ENCODE measurements at places on chromosomes 3 and 15. TPM values are rescaled to one million over a fixed set of nuclear protein-coding genes. Genes with fewer than 3 reads are reported as not detected.

The TTC23 gene
- 28.3 TPM for total RNA-seq

The GOLGA8S gene
- total RNA-seq, result not detected

The ZNF385D gene
- 4.4 TPM for total RNA-seq

The CLDN1 gene
- 0.79 TPM for total RNA-seq

The HDC gene
- total RNA-seq, result not detected
